ENCODE measurements at places on chromosomes 5 and 9.

GRCh38 chr9:125522328-125522725, 184.7 kb downstream of the MAPKAP1 start:
- peaks cover 10% of the 10 kb centered on the region for H3K4me1 ChIP-seq
- H3K36me3 ChIP-seq, result peaks cover under 1% of the 10 kb centered on the region
- no peak for DNase-seq
- H3K4me3 ChIP-seq, result no peak overlapping the region

GRCh38 chr9:89367281-89367680, 49.0 kb downstream of the SECISBP2 start:
- H3K27me3 ChIP-seq, result peaks cover 2% of the 10 kb centered on the region
- no peak for DNase-seq
- no peak overlapping the region for H3K27ac ChIP-seq
- H3K4me3 ChIP-seq, result no peak overlapping the region
- no peaks in the 10 kb centered on the region for H3K36me3 ChIP-seq

DNA sequence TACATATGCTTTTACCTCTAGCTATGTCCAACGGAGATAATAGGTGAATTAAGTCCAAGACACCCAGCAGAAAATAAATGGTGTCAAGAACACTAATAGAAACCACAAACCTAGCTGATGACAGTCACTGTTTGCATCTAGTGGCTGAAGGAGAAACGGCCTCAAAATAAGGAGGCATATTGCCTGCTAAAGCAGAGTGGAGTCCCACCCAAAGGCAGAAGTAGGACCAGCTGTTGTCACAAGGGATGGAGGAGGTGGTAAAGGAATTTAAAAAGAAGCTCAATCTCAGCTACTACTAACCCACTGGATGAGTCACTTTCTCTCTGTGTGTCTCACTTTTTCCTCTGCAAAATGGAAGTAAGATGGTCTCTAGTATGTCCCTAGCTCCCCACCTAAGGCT, 224.3 kb downstream of the GRIA1 start:
- no peaks in the 10 kb centered on the region for H3K36me3 ChIP-seq
- DNase-seq, result no peak
- H3K4me3 ChIP-seq, result no peak overlapping the region
- peaks cover 2% of the 10 kb centered on the region for H3K27me3 ChIP-seq

GRCh38 chr5:134794082-134794481, 35.5 kb downstream of the DDX46 start:
- no peak for DNase-seq
- no peaks in the 10 kb centered on the region for H3K27me3 ChIP-seq
- no peak overlapping the region for H3K27ac ChIP-seq
- H3K36me3 ChIP-seq, result no peaks in the 10 kb centered on the region

DNA sequence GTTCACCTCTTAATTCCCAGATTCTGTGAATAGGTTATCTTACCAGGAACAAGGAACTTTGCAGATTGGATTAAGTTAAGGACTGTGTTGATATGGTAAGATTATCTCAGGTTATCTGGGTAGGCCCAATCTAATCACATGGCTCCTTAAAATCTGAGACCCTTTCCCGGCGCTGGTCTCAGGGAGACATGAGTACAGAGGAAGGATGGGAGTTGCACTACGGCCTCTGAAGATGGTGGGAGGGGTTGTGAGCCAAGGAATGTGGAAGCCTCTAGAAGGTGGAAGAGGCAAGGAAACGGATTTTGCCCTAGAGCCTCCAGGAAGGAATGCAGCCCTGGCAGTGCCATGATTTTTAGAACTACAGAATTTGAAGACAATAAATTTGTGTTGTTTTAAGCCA, 95.1 kb downstream of the AK8 start:
- H3K4me1 ChIP-seq, result no peaks in the 10 kb centered on the region
- H3K27ac ChIP-seq, result no peak overlapping the region
- H3K36me3 ChIP-seq, result peaks cover 9% of the 10 kb centered on the region

DNA sequence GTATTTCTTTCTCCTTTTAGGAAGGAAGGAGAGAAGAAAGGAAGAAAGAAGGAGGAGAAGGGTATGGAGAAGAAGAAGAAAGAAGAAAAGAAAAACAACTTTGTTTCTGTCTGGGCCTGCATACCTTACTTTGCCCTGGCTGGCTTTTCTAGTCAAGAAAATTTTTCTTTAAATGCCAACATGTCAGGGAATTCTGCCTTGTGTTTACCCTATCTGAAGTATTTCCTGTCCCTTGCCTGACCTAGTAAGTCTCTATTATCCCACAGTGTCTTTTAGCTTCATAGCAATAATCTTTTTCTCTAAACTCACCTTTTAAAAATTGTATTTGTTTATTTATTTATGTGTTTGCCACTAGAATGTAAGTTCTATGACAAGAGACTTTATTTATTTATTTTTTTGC, 1864.1 kb downstream of the EFNA5 start:
- DNase-seq, result no peak
- H3K27ac ChIP-seq, result no peak overlapping the region
- peaks cover 7% of the 10 kb centered on the region for H3K27me3 ChIP-seq
- H3K36me3 ChIP-seq, result peaks cover 10% of the 10 kb centered on the region
- no peak overlapping the region for H3K4me3 ChIP-seq

GRCh38 chr9:71602652-71603051, 165.7 kb downstream of the CEMIP2 start:
- no peak overlapping the region for H3K27ac ChIP-seq
- no peak for DNase-seq
- H3K36me3 ChIP-seq, result no peaks in the 10 kb centered on the region

- peaks cover 3% of the 10 kb centered on the region for H3K4me1 ChIP-seq
- no peak for DNase-seq
- H3K27ac ChIP-seq, result no peak overlapping the region
- H3K36me3 ChIP-seq, result no peaks in the 10 kb centered on the region
- peaks cover 3% of the 10 kb centered on the region for H3K27me3 ChIP-seq
Observed at GRCh38 chr9:116654059-116654355, 33.1 kb upstream of the TRIM32 start.

GRCh38 chr5:181161534-181162175, 14.3 kb downstream of the OR2V2 start:
- H3K27me3 ChIP-seq, result peaks cover 17% of the 10 kb centered on the region
- peak overlapping the region; percentile 72 for H3K4me3 ChIP-seq
- peaks cover 6% of the 10 kb centered on the region for H3K4me1 ChIP-seq
- no peak for DNase-seq
- H3K27ac ChIP-seq, result no peak overlapping the region
- no peaks in the 10 kb centered on the region for H3K36me3 ChIP-seq
